Calu3 (cell line): ENCODE measurements at places on chromosomes 6 and 20. TPM values are rescaled to one million over a fixed set of nuclear protein-coding genes. Genes with fewer than 3 reads are reported as not detected.

ZNF165 gene
- 6.3 and 7.0 TPM in 2 replicates for total RNA-seq

GRCh38 chr6:144104488-144104887 lies 9.1 kb upstream of the SF3B5 start:
- DNase-seq, result no peak

DNA sequence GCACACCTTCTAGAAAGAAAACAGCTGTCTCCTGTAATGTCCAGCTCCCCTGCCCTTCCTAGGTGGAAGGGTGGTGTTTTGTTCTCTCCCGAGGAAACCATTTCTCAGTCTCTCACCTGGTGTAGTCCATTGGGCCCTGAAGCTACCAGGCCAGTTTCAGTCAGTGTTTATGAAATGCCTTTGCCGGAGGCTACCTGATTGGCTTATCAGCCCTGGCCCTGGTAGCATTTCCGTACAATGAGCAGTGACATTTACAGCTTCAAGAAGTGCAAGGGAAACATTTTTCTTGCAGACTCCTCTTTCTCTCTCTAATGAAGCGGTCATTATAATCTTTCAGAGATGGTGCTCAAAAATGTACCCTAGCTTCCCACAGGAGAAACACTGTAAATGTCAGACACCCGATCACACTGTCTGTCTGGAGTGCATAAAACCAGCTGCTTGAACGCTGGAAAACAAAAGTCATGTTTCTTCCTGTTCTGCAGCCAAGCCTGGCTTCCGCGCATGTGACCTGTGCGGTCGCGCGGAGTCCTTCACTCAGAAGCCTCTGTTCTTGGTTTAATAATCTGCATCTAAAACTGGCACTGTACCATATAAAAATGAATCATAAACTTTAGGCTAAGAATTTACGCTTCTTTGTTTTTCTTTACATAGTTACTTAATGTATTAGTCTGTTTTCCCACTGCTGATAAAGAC lies 28.4 kb upstream of the SAYSD1 start:
- no peak for DNase-seq

RBM38 gene
- total RNA-seq, result 29.5 and 32.0 TPM in 2 replicates

- no peak for DNase-seq
Measured at GRCh38 chr6:48490658-48491057, 379.7 kb upstream of the PTCHD4 start.

- DNase-seq, result no peak
Measured at GRCh38 chr6:90266905-90267621, 29.6 kb downstream of the BACH2 start.

SLC26A8 gene
- 0.10 TPM in 1 of 2 replicates, not detected in the other for total RNA-seq

GTF3C6 gene
- total RNA-seq, result 67.1 and 69.6 TPM in 2 replicates

- DNase-seq, result no peak
Measured at GRCh38 chr20:19603376-19603750, 154.7 kb upstream of the RIN2 start.

MYCT1 gene
- not detected in 2 replicates for total RNA-seq

OOEP gene
- total RNA-seq, result 7.0 and 7.1 TPM in 2 replicates

DNA sequence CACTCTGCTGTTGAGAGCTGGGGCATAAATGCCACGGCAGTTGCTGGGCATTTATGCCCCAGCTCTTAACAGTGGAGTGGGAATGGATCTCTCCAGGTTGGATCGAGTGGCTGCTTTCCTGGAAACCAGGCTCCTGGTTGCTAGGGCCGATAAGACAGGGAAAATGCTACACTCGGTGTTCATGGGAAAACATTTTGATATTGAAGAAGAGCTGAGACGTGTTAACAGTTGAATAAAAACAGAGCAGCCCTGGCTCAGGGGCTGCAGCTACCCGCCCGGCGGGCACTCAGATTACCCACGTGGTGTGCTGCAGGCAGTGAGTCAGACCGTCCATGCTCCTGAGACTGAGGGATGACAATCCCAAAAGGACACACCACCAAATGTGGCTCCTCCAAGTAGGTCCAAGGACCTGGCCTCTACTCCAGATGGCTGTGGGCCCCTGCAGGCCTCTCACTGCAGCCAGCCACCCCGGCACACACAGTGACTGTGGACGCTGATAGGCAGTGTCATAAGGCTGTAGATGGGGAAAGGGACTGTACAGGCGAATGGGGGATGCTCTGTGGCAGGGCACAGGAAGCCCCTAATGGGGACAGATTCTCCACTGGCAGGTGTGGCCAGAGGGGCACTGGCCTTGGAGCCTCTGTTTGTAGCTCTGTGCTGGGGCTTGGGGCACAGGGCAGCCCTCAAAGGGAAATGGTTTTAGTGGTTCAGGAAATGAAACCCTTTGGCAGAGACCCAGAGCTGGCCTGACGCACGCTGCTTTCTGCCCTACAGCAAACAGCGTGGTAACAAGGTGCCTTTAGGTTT lies 237.8 kb downstream of the LY86 start:
- peak; percentile 46 for DNase-seq

GRCh38 chr6:50285735-50286134 lies 236.0 kb upstream of the DEFB112 start:
- no peak for DNase-seq

DNA sequence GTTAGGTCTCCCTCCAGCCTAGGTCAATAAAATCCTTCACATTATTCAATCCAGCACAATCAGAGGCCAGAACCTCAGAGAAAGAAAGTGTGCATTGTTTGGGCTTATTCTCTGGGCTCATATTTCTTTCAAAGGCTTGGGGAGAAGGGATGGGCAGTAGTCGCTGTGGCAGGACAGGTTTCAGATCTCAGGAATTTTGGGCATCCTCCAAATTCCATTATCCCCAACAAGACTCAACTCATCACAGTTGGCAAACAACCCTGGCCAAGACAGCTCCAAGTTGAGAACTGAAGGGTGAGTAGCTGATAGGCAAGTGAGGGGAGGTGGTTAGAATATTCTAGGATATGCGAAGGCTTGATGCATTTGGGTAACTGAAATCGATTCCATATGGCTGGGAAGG lies 27.2 kb upstream of the CHD6 start:
- no peak for DNase-seq

TBXT gene
- total RNA-seq, result not detected in 2 replicates

DNA sequence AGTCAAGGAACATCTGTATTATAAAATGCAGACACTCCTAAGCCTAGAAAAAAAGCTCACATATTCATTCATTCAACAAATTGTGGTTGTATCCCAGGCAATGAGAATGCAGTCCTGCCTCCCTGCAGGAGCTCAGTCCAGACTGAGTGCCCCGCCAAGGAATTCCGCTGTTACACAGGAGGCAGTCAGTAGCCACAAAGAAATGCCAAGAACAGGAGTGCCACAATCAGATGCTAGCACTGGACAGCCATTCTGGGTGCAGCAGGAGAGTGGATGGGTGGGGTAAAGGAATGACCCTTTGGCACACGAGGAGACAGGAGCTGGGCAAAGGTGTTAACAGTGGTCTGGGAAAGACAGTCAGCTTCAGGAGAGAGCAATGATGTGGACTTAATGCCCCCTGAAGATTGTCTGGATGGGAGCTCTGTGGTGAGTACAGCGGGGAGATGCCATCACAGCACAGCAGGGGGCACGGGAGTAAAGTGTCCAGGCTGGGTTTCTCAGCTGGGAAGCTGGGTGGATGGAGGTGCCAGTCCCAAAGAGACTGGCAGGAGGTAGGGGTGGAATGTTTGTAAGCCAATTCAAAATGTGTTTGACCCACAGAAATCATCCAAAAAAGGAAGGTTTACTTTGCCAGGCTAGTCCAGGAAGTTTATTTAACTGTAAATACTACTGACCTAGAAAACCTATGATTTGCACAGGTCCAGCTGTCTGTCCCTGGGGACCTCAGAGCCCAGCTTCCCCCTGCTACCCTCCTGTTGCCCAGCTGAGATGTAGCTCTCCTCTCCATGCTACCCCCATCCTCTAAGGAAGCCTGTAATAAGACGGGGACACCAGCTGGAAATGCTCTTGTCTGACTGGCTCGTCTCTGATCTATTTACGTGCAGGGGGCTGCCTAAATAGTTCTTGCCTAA lies 84.1 kb downstream of the SLC23A2 start:
- no peak for DNase-seq

DNA sequence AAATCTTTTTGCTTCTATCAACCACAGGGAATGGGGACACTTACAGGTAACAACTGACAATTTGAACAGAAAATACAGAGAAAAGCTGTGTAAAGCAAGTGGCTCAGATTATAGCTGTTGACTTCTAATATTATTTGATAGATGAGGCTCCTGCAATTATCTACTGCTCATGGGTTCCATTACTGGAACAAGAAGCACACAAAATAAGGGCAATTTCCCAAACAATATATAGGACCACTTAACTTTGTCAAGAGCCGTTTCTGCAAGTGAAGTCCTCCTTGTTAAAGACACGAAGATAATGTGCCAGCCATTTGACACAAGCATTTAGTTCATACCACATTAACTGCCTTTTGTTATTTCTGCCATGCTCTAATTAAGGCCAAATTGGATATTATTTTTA lies 315.5 kb upstream of the ARID1B start:
- DNase-seq, result no peak

DNA sequence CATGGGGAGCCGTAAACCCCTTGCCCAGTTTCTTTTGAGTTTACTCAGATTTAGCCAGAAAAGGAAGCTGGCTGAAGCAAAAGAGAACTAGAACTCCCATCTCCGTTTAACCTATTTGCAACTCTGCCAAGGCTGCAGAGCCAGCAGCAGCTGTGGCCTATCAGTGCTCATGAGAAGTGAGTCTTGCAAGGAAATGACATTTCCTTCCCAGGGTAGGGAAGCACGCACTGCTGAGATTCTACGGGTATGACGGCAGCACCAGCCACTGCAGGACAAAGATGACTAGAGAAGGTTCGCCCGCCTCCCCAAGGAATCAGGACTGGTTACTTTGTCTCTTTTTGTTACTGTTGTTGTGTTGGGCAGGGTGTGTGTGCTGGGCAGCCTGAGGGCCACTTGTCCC lies 47.6 kb downstream of the PPP1R3G start:
- no peak for DNase-seq

DNA sequence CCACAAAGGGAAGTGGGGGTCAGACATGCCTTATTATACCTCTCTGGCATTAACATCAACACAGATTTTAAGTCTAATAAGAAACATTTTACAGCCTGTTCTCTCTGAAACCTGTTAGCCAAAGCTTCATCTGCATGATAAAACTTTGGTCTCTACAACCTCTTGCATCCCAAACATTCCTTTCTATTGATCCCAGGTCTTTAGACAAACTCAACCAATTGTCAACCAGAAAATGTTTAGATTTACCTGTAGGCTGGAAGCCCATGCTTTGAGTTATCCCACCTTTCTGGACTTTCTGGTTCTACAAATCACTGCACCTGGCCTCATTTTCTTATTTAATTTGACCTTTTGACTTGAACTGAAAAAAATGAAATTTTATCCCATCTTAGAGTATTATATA lies 20.8 kb downstream of the MCM8 start:
- no peak for DNase-seq

HTR1E gene
- total RNA-seq, result not detected in 2 replicates

DNA sequence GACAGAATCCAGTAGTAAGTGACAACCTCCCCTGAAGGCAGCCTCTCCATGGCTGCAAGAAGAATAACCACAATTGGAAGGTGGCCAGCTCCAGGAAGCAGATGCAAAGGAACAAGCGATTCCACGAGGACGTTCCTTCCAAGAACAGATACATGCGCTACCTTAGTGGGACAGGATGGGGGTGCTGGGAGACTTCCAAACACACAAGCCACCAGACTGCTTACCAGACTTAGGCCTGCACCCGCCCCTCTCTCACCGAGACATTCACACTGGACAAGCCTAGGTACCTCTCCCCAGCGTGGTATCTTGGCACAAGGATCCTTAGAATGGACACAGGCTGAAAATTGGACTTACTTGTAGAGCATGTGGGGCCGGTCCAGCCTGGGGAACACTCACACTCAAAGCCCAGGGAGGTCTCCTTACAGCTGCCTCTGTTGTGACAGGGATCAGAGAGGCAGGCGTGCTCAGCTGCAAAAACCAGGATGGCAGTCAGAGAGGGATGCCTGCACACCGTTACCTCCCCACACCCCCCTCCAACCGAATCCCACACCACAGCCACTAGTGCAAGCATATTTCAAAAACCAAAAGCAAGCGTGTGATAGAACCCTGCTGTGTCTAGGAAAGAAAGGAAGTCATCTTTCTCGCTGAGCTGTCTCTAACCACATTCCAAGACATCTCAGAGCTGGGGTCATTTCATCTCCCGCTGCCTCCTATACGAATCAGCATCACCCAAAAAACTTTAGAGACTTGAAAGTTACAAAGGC lies 22.4 kb downstream of the JAG1 start:
- no peak for DNase-seq

- no peak for DNase-seq
Measured at GRCh38 chr6:96156425-96156824, 140.7 kb downstream of the FUT9 start.

DNA sequence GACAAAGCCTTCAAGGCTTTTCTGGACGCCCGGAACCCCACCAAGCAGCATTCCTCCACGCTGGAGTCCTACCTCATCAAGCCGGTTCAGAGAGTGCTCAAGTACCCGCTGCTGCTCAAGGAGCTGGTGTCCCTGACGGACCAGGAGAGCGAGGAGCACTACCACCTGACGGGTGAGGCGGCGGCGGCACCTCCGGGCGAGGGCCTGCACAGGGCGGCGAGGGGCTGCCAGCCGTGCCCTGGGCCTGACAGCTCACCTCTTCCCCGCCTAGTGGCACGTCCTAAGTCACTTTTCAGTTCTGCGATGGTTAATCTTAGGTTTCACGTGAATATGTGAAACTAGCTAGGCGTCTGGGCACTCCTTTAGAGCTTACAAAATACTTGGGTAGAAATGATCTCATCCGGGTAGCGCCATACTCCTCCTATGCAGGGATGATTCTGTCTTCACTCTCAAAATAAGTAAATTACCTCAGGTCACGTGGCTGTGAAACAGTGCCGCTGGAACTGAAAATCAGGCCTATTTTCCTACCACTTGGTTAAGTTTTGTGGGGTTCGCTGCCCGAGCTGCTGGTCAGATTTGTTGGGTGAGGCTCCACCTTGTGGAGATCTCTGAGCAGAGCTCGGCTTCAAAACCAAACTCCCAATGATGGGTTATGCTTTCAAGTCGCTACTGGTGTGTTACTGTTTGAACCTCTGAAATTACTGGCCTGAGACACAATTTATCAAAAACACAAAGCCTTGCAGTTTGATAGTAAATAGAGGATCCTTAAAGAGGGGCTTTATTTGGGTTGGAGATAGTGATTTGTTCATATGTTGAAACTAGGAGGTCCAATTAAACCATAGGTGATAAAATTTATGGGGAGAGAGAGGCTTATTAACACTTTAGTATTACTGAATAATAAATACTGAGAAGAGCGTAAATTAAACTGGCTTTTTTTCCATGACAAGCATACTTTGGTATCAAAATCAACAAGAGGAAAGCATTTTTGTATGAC lies 15.5 kb upstream of the CLDN20 start:
- peak; percentile 16 for DNase-seq
